Effector CD8-positive, alpha-beta T cell (primary cell): ENCODE measurements at places on chromosomes 4 and X.

DNA sequence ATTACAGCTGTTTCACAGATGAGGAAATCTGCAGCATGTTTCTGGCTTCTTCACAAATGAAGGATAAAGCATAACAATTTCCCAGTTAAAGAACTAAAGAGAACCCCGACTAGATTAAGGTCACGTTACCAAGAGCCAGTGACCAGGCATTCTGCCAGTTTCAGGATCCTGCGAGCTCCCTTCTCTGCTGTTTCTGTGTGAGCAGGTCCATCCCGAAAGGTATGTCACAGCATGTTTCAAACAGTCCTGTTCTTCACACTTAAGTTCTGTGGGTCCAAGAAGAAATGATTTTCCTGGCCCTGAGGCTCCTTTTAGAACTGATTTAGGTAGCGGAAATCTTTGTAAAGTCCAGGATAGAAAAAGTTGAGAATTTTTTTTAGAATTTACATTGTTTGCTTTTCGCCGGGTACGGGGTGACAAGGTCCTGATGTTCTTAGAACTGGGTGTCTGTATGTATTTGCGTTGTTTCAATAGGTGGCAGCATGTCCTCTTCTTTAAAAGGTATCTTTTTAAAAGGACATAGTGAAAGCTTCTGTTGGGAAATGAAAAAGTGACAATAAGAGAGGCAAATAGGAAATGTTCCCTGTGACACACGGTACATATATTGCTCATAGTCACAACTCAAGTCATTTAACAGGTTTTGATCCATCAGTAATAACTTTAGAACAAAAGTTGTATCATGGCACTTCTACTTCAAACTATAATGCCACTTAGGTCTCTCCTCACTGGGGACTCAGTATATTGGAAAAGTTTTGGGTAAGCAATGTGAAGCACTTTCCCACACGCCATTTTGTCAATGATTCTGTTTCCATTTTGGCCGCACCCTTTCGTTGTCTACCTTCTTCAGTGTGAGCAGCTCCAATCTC lies 18.4 kb downstream of the IL21 start:
- DNase-seq: no peak

DNA sequence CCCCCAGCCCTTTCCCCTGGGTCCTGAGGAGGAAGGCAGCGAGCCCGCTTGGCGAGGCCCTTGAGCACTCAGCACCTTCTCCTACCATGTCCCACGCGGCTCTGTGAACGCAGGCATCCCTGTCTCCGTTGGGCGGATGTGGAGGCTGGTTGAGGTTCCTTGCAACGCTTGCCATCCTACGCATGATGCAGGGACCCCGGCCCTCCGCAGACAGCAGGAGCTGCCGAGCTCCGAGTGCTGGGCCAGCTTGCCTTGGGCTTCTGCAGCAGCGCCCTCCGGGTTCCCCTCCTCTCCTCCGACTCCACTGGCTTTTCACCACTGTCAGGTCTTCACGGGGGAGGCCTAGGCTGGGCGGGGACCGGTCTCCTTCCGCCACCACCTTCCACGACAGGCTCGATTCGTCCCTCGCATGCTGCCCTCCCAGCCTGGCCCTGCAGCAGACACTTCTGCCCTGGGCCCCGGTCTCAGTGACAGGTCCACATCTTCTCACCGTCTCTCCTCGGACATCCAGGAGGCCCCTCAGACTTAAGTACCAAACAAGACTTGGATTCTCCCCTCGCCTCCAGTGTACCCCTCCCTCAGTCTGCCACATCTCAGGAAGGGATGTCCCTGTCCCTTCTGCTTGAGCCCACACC lies 67.6 kb upstream of the HGFAC start:
- no peak for DNase-seq

GRCh38 chrX:72079607-72080006 lies 52.1 kb downstream of the RTL5 start:
- DNase-seq: no peak

DNA sequence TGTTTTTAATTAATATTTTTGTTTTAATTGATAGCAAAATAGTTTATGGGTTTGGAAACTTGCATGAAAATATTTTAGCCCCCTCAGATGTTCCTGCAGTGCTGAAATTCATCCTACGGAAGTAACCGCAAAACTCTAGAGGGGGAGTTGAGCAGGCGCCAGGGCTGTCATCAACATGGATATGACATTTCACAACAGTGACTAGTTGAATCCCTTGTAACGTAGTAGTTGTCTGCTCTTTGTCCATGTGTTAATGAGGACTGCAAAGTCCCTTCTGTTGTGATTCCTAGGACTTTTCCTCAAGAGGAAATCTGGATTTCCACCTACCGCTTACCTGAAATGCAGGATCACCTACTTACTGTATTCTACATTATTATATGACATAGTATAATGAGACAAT lies 40.4 kb downstream of the MAP7D3 start:
- DNase-seq: no peak

DNA sequence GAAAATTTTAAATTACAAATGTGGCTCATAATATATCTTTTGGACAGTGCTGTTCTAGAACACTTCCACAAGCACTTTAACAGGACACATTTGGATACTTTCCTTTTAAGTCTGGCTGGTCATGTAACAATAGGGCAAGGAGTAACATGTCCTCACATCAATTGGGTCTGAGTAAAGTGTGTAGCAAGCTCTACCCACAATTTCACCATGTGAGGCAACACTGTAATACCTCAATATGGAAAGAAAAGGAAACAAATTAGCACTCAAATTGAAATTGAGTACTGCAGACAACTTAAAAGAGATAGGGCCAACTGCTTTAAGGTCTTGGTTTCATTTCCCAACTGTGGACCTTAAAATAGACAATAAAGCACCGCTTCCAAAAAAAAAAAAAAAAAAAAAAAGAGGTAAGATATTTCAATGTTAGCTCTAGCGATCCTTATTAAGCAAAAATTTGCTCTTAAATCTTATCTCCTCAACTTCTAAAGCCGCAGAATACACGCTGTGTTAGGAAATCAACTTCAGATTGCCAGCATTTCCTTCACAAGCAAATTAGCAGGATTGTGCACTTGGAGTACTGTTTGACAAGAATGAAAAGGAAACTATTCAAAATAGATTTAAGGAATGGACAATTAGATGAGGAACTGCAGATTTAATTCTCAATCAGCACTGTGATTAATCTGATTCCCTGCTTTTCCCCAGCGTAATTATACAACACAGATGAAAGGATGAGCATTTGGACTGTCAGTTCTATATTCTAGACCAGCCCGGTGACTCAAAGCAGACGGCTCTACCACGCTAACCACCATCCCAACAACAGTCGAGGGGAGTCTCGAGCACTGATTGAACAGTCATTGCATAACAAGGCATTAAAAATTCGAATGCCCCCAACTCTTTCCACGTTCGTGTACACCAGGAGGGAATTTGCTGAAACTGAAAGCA lies 1.6 kb downstream of the CASK start:
- no peak for DNase-seq

- DNase-seq: no peak
These were observed 19.1 kb downstream of the GSX2 start for GRCh38 chr4:54118850-54119589.

GRCh38 chr4:2646396-2647149 lies 109.6 kb downstream of the TNIP2 start:
- DNase-seq: no peak

GRCh38 chrX:10156199-10157031 lies at the start of gene CLCN4:
CLCN4 (plus strand) TSS chrX:10156975; CDS start chrX:10185033, 28,058 bp downstream.
- no peak for DNase-seq

DNA sequence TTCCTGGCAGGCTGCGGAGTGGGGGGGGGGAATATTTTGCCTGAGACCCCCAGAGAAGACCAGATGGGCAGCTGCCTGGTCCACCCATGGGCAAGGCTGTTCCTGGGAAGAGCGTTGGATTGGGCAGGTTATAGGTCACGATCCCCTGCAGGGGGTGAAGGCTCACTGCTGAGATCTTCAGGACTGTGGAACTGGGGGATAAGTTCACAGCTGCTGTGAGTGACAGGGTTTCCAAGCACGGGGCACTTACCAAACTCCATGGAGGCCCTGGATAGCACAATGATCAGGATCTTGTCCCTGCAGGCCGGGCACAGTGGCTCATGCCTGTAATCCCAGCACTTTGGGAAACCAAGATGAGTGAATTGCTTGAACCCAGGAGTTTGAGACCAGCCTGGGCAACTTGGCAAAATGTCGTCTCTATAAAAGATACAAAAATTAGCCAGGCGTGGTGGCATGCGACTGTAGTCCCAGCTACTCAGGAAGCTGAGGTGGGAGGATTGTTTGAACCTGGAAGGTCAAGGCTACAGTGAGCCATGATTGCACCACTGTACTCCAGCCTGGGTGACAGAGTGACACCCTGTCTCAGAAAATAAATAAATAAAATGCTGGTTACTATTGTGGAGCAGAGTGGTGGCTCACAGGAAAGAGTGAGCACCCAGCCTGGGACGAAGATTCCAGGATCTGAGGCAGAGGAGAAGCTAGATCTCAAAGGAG lies 68.0 kb upstream of the HELT start:
- no peak for DNase-seq

DNA sequence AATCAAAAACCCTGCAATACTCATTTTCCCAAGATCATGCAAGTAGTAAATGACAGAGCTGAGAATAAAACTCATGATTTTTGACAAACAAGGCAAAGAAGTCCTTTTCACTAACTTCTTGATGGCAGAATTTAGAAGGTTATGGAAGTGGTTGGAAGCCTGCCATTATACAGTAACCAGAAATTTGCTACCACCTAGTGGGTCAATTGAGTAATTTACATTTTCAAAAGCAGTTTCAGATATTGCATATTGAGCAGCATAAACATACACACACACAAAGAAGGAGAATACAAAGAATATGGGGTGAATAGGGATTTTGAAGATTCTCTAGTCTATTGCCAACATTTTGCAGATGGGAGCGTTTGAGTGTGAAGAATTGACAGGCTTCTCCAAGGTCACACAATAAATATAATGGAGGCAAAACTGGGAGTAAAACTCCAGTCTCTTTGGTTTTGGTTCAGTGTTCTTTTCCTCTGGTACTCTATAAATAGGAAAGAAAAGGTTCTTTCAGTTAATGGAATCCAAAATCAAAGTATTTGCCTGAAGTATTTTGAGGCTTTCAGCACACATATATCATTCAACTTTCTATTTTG lies 70.2 kb downstream of the GC start:
- no peak for DNase-seq

DNA sequence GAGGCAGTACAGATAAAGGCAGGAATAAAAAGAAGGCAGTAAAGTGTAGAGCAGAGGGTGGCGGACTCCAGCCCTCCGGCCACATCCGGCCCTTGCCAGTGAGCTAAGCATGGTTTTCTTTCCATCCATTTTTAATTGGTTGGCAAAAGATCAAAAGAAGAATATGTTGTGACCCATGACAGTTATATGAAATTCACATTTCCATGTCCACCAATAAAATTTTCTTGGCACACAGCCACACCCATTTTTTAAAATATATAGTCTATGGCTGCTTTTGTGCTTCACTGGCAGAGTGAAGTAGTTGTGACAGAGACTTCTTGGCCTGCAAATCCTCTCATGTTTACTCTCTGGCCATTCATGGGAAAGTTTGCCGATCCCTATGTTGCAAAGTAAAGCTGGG lies 29.8 kb downstream of the SLC9A6 start:
- no peak for DNase-seq

DNA sequence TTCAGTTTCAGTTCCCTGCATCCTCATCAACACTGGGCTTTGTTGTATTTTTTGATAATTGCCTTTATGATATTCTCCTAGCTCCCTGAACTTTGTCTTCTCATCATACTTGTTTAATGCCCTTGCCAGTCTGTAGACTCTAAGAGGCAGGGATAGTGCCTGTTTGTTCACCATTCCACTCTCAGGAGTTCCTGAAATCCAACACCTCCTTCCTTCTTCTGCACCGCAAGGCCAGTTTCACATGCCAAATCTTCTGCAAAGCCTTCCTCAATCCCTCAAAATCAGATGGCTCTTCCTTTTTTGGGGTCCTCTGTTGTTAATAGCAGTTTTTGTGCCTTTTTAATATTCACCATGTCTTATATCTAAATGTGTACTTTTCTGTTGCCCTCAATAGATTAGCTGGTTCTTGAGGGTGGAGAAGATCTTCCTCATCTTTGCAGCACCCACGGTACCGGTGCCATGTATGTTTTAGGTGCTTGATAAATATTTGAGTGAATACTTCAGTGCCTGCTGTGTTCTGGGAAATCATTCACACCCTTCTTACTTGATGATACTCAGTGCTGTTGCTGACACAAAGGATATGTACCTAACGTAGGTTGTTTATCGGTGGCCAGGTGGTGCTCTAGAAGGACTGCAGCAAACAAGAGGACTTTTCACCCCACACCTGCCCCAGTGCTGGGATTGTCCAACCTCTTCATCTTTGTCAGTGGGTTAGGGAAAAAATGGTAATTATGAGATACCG lies 85.3 kb upstream of the LIMCH1 start:
- DNase-seq: no peak

- no peak for DNase-seq
These were observed 157.8 kb downstream of the ANTXR2 start for GRCh38 chr4:79915246-79915645.

DNA sequence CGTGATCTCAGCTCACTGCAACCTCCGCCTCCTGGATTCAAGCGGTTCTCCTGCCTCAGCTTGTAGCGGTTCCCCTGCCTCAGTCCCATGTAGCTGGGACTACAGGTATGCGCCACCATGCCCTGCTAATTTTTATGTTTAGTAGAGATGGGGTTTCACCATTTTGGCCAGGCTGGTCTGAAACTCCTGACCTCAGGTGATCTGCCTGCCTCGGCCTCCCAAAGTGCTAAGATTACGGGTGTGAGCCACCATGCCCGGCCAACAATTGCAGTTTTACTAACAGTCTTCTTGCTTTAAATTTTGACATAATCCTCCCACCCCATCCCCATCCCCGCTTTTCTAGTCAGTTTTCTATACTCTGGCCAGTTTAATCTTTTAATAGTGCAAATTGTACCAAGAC lies 112.0 kb downstream of the CFAP299 start:
- no peak for DNase-seq

DNA sequence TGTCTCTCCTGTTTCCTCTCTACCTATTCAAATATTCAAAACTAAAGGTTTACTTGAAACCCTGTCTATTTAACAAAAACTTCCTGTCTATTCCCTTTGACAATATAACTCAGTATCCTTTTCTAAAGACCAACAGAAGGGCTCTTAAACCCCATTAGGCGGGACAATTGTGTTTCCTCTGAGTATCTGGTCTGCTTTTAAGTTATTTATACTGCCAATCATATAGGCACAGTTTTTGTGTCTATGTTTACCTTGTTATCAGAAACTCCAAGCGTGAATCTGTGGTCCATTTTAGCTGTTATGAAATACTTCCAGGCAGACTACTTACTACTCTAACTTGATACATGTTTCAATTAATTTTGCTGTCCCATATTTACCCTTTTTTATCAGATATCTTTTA lies 350.0 kb upstream of the CTSO start:
- DNase-seq: no peak

DNA sequence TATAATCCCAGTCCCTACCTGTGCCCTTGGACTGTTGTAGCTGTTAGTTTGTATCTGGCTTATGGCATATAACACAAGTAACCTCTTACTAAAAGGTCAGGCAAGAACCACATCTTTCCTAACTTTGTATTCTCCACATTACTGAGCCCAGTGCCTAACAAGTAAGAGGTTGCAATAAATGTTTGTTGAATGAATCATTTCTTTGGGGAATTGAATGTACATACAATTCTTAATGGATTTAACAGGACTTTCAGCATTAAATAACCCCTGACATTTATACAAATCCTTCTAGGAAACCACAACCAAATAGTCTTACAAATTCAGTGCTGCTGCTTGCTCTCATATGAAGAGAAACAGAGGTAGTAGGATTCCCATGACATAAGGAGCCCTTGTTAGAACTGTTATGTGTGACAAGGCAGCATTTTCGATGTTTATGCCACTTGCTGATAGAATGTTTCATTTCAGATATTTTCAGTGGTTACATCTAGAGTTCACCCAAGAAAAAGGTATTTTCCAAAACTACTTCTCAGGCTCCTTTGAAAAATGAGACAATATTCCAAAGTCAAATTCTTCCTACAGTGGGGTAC lies 62.0 kb downstream of the MBNL3 start:
- DNase-seq: no peak
